ENCODE measurements at places on chromosomes 11 and 22.

GRCh38 chr11:128619540-128620308 is 32.4 kb upstream of the ETS1 start:
- no peak for DNase-seq

GRCh38 chr11:44575288-44575672 is 9.8 kb downstream of the CD82 start:
- no peak for DNase-seq

DNA sequence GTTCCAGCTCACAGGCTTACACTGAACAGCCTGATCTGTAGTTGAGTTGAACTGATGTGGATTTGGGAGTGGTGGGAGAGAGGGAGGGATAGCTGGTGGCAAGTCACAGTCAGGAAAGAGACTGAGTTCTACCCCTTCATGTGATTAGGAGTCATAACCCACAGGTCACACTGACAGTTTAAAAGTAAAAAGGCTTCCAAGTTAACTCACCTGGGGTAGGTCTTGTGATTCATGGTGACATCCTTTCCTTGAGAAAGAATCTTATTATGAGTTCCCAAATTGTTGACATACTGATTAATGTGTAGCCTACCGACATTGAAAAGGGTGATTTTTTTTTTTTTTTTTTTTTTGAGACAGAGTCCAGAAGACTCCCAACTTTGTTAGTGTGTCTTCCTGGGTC is 5.4 kb downstream of the IZUMO1R start:
- DNase-seq, result no peak

DNA sequence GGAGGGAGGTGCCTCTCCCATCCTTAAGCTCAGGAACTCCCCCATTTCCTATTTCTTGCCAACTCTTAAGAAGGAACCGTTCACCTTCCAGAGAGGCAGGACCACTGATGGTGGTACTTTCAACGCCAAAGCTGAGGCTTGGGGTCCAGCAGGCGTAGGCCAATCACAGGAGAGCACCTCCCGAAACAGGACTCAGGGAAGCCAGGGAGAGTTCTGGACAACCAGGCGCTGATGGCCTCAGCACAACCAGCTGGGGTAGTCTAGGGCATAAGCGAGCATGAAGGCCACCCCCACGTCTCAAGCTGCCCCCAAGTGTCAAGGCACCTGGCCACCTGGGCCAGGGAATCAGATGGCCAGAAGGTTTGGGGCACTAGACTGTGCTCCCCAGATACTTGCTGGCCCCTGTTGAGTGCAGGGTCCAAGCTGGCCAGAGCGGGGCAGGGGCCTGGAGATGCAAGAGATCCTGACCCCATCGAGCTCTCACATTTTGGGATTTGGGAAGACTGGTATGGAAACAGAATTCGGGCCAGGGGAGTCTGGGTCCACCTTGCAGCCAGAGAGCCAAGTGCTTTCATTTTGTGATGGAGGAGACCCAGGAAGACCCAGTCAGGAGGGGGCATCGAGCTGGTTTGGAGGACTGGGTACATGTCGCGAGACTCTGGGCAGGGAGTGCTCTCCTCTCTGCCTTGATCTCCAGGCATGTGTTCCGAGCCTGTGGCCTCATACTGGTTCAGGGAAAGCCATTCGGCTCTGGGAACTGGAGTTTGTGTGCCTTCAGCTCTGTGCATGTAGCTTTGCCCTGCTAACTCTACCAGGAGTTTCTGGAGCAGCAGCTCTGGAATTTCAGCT is 926 bp downstream of the CD6 start:
- DNase-seq, result no peak

- no peak for DNase-seq
These were observed 7.8 kb downstream of the DSCAML1 start for GRCh38 chr11:117789241-117789640.

DNA sequence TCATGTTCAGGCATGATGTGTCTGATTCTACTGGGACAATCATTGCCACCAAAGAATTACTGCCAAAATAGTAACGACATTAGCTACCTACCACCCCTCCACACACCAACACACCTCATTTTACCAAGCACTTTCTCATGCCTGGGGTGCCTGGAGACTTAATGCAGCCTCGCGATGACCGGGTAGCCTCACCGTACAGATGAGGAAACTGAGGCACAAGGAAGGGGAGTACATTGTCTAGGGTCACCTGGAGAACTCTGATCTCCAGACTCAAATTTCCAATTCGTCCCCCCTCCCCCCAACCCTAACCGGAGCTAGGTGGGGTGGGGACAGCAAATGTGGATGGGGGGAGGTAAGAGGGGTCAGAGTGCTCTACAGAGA is 2.7 kb upstream of the RTN4RL2 start:
- no peak for DNase-seq

GRCh38 chr22:49298834-49299750 is 528.6 kb downstream of the BRD1 start:
- DNase-seq, result no peak

DNA sequence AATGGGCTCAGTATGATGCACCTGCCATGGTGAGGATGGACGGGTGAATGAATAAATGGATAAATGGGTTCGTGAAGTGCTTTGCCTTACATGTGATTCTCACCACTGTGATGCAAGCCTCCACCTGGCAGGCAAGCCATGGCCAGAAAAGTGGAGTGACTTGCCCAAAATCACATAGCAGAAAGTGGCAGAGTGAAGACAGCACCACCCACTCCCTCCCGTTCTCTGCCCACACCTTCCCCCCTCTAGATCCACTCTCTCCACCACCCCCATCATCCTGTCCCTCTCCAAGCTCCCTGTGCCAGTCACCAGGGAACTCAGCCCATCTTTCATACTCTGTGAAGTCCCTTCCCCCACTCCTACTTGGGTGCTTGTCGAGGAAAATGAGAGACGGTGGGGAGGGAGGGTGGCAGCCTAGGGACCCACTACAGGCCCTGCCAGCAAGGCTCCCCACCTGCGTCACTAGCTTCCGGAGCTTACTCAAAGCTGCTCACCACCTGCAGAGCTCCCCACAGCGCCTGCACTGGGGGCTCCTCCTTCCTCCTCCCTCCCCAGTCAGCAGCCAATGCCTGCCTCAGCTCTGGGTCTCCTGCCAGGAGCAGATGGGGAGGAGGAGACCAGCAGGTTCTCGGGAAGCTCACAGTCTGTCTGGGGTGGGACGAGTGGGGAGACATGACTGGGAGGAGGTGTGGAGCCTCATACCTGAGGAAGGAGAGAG is 82.3 kb downstream of the PDE2A start:
- DNase-seq, result peak; percentile 25

- DNase-seq, result no peak
These were observed 450.8 kb downstream of the SOX6 start for GRCh38 chr11:15905366-15906104.

DNA sequence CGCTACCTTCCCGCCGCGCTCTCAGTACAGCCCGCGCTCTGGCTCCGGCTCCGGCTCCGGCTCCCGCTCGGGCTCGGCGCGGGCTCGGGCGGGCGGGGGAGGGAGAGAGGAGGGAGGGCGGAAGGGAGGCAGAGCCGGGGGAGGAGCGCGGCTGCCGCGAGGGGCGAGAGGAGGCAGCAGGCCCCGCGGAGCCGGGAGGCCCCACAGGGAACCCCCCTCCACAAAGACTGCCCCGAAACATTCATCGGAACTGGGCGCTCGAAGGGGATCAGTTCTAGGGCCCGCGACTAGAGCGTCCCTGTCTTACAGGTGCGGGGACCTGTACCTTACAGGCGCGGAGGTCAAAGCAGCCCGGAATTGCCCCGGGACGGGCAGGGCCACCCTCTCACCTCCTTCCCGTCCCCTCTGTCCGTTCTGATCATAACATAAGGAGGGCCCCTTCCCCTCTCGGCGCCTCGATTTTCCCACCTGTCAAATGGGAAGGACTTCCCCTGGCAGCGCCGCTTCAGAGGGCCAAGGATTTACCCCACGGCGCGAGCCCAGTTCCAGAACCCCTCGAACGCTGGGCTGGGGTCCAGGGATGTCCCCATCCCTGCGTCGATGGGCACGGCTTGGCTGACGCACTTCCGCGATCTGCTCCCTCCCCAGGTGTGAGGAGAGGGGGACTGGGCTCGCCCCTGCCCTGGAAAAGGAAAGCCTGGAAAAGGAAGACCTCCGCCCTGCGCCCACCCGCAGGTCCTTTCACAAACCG is at the start of gene SHISA8:
Gene SHISA8, minus strand, starts transcription at position 40 of the 751 bp plus-strand sequence. CDS start 407 bp downstream, outside the sequence.
- peak; percentile 52 for DNase-seq

- DNase-seq, result no peak
These were observed 752 bp downstream of the MUC2 start for GRCh38 chr11:1075341-1075911.

- DNase-seq, result no peak
These were observed 33.4 kb downstream of the MN1 start for GRCh38 chr22:27768027-27768653.

DNA sequence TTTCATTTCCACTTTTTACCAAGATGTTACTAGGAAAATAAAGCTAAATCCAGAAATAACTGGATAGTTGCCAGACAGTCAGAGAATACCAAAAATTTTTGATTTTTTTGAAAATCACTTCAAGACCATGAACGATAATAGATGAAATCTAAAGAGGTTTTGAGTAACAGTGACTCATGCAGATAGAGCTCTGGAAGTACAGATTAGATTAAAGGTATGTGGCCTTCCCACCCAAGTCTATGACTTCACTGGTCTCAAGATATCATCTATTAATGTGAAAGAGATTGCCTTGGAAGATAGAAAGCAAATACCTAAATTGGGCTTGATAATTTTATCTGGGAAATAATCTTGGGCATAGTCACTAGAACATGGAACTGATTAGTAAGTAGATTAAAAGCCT is 415.9 kb downstream of the METTL15 start:
- DNase-seq, result no peak

GRCh38 chr22:47073075-47073474 is 310.6 kb downstream of the TBC1D22A start:
- DNase-seq, result no peak

GRCh38 chr11:24734742-24735237 is 237.9 kb downstream of the LUZP2 start:
- no peak for DNase-seq

DNA sequence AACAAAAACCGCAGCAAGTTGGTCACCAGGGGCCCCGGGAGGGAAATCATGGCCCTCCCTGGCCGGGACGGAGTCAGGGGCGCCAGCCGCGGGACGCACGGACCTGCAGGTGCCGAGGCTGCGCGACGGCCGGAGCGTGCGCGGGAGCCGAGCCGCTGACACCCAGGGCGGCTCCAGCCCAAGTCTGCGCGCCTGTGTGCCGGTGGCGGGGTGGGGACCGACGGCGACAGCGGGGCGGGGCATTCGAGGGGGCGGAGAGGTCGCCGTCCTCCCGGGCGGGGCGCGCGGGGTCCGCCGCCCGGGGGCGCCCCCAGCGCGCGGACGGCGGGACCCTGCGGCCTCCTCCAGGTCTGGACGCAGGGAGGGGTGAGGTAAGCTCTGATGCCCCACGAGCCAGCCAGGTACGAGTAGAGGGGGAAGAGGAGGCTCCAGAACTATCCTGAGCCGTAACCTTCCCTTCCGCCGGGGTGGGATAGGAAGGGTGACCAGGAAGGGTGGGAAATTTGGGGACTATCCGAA is at the start of gene ESAM:
Gene ESAM, minus strand, starts transcription at position 186 of the 519 bp plus-strand sequence. Its CDS starts 136 bp downstream, at position 50.
- DNase-seq, result peak; percentile 64

DNA sequence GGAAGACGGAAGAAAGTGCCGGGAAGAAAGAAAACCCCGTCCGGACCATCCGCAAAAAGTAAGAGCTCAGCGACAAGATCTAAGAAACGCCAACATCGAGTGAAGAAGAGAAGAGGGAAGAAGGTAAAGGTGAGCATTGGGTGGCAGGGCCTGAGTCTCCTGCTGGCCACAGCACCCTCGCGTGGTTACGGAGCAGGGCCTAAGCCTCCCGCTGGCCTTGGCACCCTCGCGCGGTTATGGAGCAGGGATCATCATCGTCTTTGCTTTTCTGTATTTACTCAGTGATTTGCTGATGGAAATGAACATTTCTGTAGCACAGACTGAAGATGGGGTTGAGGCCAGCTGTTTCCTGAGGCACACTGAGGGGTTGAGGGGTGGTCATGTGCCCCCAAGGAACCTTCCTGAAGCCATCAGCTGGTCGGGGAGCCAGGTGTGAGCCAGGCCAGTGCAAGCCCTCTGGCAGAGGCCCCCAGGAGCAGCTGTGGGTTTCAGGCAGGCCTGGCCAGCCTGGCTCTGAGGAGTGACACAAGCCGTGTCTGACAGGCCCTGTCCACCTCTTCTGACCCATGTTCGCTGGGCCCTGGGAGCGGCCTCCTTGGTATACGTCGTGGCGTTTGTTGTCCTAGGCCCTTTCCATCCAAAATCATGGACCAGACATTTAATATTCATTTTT is 14.0 kb downstream of the IRF7 start:
- no peak for DNase-seq

DNA sequence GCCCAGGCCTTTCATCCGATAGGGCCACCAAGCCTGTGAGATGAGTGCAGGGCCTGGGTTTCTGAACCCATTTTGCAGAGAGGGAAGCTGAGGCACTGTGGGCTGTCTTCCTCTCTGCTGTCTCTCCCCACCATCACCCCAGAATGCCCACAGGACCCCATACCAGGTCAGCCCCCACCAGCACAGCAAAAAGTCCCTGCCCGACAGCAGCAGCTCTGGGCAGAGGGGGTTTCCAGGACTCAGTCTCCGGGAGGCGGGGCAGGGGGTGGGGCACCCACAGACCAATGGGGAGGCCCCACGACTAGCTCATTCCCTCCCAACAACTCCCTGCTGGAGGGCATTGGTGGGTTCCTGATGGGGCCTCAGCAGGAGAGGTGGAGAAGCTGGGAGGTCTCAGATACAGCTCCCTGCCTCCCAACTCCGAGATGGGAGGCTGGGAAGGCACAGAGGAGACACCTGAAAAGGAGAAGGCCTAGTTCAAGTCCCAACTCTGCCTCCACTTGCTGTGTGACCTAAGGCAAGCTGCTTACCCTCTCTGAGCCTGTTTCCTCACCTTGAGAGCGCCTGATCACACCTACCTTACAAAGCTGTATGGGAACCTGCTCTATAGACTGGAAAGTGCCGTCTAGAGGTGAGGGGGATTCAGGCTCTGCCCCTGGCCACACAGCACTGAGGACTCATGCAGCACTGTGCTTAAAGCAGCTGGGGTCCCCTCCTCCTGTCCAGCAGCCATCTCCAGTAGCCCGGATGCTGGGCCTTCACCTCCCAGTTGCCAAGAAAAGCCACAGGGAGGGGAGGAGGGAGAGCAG is 3.5 kb downstream of the CBX7 start:
- DNase-seq, result no peak

GRCh38 chr22:31085928-31086327 is 4.8 kb downstream of the SMTN start:
- DNase-seq, result no peak

DNA sequence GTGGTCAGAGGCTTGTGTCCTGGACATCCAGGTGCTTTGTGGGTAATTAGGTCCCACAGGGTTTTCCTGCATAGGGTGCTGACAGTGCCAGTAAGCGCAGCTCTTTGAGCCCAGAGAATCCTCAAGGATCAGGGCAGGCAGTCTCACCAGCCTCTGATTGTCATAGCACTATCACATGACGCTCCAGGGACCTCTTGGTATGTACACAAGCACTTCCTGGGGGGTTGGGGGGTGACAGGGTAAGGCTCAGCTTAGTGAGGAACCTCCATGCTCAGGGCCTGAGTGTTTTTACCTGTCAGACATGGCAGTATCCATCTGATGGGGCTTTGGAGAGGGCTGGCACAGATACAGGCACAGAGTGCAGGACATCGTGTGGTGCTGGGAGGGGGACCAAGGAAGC is 27.9 kb upstream of the SUSD2 start:
- no peak for DNase-seq

GRCh38 chr22:44937216-44937615 is 72.6 kb downstream of the PHF21B start:
- no peak for DNase-seq
